IPS DF 6.9 (cell line): ENCODE measurements at places on chromosomes 2 and 18.

DNA sequence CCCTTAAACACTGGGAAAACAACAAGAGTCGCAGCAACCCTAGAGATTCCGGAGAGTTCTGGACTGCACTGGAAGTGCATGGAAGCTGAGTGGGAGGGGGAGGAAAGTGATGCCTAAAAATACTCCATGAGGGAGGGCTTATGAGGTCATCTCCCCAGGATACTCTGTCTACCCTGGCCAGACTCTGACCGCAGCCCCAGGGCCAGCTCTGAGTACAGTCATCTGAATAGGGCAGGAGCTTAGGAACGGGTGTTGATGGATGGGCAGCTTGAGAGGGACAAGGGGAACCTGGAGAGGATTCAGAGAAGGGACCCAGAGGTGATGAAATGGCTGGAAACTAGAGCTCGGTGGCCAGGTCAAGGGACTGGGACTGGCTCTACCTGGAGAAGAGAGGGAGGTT lies 79.3 kb upstream of the IGFBP5 start:
- H3K27me3 ChIP-seq, result no peaks in the 10 kb centered on the region
- no peak overlapping the region for H3K27ac ChIP-seq
- H3K4me1 ChIP-seq, result no peaks in the 10 kb centered on the region
- no peaks in the 10 kb centered on the region for H3K36me3 ChIP-seq
- no peak overlapping the region for H3K4me3 ChIP-seq

DNA sequence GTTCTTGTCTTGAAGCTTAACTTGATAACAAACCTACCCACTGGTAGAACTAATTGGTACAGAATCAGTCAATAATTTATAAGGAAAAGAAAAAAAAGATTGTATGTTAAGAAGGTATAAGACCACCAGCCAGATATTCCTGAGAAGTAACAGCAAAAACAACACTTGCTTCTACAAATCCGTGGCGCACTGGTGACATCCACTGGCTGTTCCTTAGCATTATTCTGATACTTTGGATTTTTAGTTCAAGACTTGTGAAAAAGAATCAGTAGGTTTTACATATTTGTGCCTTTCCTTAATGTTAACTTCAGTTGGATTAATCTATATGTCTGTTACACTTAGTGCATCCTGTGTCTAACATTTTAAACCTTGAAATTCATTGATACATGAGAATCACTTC lies 141.8 kb downstream of the GRB14 start:
- no peak overlapping the region for H3K27ac ChIP-seq
- H3K4me1 ChIP-seq, result no peaks in the 10 kb centered on the region
- DNase-seq, result no peak

DNA sequence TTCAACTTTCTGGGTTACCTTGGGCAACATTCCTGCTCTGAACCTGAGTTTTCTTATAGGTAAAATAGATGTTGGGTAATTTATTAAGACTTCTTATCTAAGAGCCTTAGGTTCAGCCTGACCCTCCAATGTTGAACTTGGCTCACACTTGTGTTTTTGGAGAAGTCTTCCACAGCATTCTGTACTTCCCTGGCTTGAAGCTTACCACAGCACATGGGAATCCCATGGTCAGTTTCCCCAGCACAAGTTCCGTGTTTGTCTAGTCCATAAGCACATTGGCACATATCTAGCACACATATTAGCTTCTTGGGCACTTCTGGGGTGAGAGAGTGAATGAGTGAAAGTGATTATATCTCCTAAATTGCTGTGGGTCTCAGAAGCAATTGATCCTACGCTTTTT lies 782.5 kb upstream of the HS6ST1 start:
- H3K4me3 ChIP-seq, result no peak overlapping the region
- H3K4me1 ChIP-seq, result no peaks in the 10 kb centered on the region
- no peaks in the 10 kb centered on the region for H3K36me3 ChIP-seq
- DNase-seq, result no peak

DNA sequence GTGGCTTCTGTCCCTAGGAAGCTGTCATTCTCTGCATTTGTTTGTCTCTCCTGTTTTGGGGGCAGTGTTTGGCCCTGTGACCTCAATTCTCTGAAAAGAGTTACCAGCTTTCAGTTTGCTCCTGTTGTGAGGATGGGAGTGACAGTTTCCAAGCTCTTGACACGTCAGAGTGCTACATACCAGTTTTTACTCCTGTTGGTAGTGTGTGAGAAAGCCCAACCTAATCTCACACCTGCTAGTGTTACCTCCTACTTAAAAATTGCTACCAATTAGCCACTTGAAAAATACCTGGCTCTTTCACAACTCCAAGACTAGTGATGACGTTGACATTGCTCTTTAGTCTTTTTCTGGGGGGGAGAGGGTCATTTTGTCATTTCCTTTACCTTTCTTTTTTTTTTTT lies 14.1 kb downstream of the SKA1 start:
- no peak for DNase-seq
- H3K4me1 ChIP-seq, result no peaks in the 10 kb centered on the region
- no peak overlapping the region for H3K4me3 ChIP-seq
- no peak overlapping the region for H3K27ac ChIP-seq

- no peaks in the 10 kb centered on the region for H3K36me3 ChIP-seq
- no peaks in the 10 kb centered on the region for H3K27me3 ChIP-seq
- no peak for DNase-seq
- H3K4me1 ChIP-seq, result peaks cover 9% of the 10 kb centered on the region; the same call in 1 of the 2 replicates
Measured at GRCh38 chr2:219689676-219690628, 62.5 kb downstream of the SLC4A3 start.
